Hypothalamus (tissue), 51 donors: ENCODE measurements at places on chromosomes 4 and X.

DNA sequence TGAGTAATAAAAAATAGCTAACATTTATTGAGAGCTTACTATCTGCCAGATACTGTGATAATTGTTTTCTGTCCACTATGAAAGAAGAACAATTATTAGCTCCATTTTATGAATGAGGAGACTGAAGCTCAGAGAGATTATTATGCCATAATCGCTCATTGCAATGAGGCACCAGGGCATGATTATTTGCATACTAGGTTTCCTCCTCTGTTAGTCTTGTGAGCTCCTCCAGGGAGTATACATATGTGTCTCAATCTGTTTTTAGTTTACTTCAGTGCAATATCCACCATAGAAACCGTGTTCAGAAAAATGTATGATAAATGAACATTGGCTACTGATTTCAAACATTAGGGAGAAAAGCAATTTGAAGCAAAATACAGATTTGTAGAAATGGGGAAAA is 139.4 kb upstream of the OTUD4 start:
- DNase-seq = no peak

GRCh38 chr4:181796502-181796901 is 446.7 kb upstream of the TENM3 start:
- DNase-seq = no peak

DNA sequence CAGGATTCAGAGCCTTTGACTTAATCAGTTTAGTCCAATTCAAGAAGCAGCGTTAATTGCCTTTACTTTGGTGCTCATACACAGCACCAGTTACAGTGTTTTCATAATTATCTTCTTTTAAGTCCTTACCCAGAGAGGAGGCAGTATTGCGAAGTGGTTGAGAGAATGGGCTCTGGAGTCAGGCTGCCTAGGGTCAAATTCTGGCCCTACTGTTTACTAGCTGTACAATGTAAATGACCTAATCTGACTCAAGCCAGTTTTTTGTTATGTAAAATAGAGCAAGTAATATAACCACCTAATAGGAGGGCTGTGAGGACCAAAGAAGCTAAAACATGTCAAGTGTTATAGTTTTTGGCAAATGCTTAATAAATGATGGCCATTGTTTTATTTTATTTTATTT is 27.6 kb downstream of the WDR44 start:
- DNase-seq = no peak

DNA sequence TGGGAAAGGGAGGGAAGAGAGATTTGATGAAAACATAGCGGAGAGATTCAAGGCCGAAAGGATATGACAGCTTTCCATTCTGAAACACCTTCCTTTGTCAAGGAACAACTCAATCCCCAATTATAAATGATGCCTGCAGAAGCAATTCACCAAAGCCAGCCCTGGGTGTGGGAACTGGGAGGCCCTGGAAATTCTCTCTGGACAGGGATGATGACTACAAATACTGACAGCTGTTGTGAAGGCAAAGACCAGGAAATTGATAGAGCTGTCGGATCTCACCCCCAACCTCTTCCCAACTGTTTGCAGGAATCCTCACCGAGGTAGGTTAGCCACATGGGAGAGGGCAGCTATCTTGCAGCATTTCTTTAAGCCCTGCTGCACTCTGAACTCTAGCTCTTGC is 54.3 kb downstream of the CCDC149 start:
- DNase-seq = no peak

DNA sequence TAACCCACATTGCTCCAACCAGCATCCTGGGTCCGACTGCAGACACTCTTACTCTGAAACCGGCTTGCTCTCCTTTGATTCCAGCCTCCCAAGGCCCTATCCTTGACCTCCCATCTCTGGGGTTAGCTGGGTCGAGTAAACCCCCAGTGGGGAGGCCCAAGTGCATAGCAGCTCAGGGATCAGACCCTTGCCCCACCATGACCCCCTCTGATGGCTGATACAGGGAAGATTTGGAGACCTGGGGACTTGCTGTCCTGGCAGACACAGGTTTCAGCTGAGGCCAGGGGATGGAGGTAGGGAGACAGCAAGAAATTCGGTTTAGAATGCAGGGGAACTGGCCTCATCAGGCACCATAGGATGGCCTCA is 23.6 kb upstream of the CDKL5 start:
- DNase-seq = no peak
